ENCODE measurements at places on chromosomes 2 and 18.

DNA sequence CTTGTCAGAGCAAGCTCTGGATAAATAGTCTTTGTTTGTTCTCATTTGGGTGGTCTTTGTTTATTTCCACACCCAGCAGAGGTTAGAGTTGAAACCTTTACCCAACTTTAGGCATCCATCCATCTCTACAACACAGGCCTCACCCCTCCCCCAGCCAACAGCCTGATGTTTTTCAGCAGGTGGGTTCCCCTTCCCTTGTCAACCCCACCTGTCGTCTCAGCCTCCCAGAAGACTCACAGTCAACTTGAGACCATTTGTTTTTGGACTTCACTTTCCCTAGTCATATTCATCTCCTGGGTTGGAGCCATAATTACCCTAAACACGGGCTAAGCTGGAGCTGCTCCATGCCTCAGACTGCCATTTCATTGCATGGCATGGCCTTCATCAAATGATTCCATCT is 31.7 kb upstream of the IL36G start:
- DNase-seq = no peak

DNA sequence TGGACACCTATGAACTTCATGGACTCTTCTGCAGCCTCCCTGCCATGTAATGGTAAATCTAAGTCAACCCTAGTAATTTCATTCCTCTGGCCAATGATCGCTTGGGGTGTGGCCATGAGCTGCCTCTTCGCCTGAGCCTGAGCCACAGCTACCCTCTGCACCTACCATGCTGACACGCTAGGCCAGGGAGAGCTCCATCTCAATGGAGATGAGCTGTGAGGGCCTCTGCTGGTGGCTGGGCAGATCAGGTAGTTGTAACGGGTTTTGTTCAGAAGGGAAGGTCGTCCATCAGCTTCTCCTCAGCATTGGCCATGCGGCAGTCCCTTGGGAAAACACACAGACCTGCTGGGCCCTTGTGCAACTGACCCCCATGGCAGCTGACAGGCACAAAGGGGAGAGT is 24.4 kb downstream of the MPHOSPH10 start:
- DNase-seq = no peak

GRCh38 chr18:49558356-49558755 is 3.5 kb upstream of the LIPG start:
- no peak for DNase-seq

- no peak for DNase-seq
These were observed 722.4 kb downstream of the NRXN1 start for GRCh38 chr2:50309503-50309902.

All from astrocyte of the cerebellum (primary cell).